ENCODE measurements at places on chromosomes 4 and X. TPM values are rescaled to one million over a fixed set of nuclear protein-coding genes. Genes with fewer than 3 reads are reported as not detected.

The MAGEB1 gene
- total RNA-seq = not detected

The ASB12 gene
- total RNA-seq = 4.1 TPM

The SPP1 gene
- 20.9 TPM for total RNA-seq

The CXCL8 gene
- 1.2 TPM for total RNA-seq

The DSPP gene
- not detected for total RNA-seq

The NR3C2 gene
- 17.3 TPM for total RNA-seq

The LRIT3 gene
- total RNA-seq = not detected

The IL1RAPL1 gene
- total RNA-seq = 0.73 TPM

The ERAS gene
- not detected for total RNA-seq

GRCh38 chr4:98887145-98887544, 41.8 kb downstream of the EIF4E start:
- DNase-seq = no peak

DNA sequence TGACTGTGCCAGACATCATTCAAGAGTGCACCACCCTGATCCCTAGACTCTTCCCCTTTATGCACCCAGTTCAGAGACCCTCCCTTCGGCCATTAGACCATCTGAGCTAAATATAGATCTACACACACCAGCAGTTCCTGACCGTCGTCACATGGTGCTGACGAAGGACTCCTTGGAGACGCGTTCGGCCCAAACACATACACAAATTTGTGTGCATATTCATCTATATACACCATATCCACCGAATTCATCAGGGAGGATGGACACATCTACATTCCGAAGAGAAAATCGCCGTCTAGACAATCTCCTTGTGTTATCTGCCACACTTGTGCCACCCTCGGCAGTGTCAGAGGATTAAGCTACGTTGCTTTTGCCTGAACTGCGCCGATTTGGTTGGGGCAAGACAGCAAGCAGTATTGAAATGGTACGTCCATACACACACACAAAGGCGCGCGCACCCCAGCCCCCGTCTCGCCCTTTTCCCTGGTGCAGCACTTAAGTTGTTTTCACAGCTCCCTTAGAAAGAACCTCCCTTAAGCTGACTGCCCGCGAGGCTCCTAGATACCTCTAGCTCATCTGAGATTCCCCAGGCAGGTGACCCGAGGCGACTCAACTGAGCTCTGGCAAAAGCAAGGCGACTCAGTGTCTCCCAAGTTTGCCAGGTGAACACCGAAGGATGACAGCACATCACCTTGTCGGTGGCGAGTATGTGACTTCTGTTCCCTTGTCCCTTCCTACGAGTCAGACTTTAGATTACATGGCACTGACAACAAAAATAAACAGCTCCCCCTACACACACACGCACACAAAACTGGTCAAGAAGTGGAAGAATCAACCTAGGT, 1.0 kb downstream of the RASGEF1B start:
- DNase-seq = no peak

- DNase-seq = no peak
Measured at GRCh38 chr4:74665346-74665745, 129.0 kb downstream of the BTC start.

- DNase-seq = no peak
Measured at GRCh38 chr4:53721263-53721662, 130.0 kb upstream of the LNX1 start.

GRCh38 chr4:38666766-38667084, 2.7 kb downstream of the KLF3 start:
- no peak for DNase-seq

DNA sequence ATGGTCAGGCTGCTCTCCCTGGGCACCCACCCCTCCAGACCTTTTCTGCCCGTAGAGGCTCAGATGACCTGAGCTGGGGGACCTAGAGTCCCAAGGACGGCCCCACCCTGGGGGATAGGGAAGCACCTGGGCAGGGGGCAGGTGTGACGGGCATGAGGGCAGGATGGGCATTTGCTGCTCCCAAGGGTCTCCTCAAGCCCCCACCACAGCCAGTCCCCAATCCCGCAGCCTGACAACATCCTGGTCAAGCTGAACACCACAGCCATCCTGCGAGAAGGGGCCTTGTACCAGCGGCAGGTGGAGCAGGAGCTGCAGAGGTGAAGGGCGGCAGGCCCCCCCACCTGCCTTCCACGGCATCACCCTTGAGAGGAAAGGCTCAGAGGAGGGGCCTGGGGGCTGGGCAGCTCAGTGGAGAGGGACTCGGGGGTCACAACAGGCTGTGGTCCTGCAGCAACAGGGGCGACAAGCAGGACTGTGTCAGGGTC, 17.8 kb upstream of the RNF4 start:
- no peak for DNase-seq

DNA sequence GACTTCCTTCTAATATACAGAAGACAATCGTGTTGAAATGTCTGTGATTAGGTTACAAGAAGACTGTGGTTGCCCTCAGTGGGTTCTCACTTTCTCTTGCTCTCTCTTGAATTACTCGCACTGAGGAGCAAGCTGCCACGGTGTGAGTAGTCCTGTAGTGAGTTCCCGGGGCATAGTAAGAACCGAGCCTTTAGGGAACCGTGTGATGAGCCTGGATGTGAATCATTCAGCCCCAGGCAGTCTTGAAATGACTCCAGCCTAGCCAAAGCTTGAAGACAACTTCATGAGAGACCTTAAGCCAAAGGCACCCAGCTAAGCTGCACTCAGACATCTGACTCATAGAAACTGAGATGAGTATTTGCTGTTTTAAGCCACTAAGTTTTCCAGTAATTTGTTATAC, 292.7 kb downstream of the SPOCK3 start:
- DNase-seq = no peak

DNA sequence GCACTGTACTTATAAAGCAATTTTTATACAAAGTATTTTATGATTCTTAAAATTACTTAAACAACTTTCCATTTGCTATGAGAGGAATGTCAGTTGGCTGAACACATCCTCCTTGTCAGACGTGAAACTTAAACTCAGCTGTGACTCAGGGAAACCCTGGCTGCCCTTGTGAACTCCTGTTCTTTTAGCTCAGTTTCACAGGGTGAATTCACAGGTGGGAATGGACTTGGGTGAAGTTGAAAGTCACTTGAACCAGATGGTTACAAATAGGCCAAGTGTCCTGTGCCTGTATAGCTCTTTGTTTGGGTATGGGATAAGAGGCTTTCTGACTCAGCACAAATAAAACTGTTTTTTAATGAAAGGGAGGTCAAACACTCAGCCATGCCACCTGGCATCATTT, 67.4 kb upstream of the FAM47B start:
- DNase-seq = no peak

DNA sequence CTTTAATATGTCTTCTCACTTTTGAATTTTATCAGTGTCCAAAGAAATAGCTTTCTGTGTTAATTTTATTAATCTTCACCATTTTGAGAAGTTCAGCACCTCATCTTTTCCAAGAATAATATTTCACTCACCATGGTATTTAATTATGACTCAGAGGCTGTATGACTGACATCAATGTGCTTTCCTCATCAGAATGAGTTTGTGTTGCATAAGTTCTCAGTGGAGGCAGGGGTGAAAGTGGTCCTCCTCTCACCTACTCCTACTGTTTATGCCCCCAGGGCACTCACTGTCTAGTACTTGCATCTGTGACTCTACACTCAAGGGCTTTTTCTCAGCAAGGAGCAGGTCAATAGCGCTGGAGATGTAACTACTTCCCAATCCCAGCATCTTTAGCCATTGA, 905.3 kb upstream of the INTU start:
- DNase-seq = no peak

- DNase-seq = no peak
Measured at GRCh38 chr4:72899214-72899613, 170.3 kb downstream of the COX18 start.

GRCh38 chrX:356385-357034, 30.2 kb downstream of the PPP2R3B start:
- no peak for DNase-seq

DNA sequence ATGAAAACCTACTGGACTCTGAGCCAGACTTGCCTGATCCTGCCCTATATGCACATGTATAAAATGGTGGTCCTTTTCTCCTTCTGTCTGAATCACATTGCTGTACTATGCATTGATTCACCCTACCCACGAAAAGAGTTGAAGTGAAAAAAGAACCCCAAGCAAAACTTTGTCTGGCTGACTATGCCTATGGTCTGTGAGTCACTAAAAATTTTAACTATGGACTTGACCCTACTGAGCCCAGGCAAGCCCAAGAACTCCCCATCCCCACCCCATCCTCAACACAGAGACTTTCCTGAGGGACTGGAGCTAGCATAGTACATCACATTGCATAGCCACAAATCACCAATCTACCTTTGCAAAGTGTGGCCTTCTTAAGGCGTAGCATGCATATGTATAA, 116.6 kb upstream of the TENM3 start:
- no peak for DNase-seq

DNA sequence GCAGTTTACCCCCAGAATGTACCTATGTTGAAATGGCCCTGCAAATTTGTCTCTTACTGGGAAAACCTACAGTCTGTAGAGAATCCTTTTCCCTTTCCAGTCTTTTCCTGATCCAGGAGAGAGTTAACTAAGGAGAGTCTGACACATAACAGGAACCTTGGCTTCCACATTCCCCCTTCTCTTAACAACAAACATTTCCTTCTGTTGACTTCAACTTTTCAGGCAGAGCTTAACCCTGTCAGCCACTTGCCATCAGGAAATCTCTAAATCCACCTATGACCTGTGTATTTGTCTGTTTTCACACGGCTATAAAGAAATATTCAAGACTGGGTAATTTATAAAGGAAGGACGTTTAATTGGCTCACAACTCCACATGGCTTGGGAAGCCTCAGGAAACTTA, 45.6 kb upstream of the GPR78 start:
- DNase-seq = no peak

- no peak for DNase-seq
Measured at GRCh38 chr4:74893171-74893570, 39.7 kb upstream of the PARM1 start.

DNA sequence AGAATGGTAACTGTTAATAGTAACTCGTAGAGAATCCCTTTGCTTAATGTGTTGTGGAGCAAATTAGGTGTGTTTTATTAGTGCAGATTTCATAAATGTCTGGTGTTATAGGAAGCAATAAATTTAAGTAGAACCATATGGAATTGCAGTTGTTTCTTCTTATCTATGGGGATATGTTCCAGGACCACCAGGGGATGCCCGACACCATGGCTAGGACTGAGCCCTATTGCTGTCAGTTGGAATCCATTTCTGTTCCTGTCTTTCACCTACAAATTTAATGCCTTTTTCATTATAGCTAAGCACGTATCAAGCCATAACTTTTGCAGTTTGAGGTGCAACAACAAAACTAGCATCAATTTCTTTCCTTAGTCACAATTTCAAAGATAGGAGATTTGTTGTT, 72.5 kb downstream of the DDIT4L start:
- no peak for DNase-seq

DNA sequence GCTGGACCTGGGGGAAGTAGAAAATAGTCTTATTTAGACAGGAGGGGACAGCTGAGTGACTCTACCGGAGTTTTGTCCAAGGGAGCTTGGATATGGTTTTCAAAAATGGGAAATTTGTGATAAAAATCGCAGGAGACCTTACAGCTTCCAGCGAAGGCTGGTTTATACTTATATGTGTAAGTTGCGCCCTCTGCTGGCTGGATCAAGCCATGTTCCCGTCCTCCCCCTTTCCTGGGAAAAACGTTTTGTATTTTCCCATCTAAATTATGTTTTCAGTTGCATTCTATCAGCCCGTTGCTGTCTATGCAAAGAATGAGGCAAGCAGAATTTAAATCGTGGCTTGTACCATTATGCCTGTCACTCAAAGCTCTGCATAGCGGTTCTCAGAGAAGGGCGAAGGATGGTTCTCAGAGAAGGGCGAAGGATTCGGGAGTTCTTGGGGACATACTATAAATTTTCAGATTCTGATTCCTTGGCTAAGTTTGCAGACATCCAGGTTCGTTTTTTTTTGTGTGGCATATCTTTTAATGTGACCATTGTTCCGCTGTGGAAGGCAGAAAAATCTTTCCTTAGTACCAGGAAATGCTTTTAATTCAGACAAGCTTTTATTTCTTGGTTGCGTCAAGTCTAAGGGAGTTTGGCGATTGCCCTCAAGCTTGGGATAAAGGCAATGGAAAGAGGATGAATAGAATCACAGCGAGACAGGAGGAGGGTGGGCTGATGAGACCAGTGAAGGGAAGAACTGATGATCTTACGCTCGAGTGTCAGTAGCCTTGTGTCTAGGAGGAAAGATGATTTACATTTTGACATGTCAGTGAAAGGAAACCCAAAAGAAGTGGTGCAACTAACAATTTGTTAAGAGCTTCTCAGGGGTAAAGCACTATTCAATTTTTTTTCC, 128.5 kb upstream of the ARX start:
- DNase-seq = no peak

- no peak for DNase-seq
Measured at GRCh38 chr4:177596035-177596434, 153.8 kb upstream of the AGA start.

- no peak for DNase-seq
Measured at GRCh38 chr4:26809811-26810210, 50.8 kb upstream of the STIM2 start.

DNA sequence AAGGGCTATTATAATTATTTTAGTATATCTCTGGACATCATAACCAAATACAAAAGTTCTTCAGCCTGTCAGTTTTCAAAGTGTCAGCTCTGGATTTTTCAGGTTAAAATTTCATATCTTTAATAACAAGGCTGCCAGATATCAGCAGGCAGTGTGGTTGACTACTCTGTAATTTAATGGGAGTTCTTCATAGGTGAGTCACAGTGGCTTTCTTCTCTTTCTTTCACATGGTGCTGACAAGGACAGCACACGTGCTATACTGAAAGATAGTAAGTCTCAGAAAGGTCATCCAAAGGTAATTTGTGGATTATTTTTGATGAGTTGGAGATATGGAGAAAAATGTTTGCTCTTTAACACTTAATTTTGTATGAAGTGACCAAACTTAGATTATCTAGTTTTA, 43.2 kb downstream of the GALNT7 start:
- no peak for DNase-seq

- DNase-seq = no peak
Measured at GRCh38 chr4:156677131-156677531, 294.5 kb downstream of the PDGFC start.

GRCh38 chrX:19373351-19373891, 29.7 kb downstream of the PDHA1 start:
- no peak for DNase-seq

DNA sequence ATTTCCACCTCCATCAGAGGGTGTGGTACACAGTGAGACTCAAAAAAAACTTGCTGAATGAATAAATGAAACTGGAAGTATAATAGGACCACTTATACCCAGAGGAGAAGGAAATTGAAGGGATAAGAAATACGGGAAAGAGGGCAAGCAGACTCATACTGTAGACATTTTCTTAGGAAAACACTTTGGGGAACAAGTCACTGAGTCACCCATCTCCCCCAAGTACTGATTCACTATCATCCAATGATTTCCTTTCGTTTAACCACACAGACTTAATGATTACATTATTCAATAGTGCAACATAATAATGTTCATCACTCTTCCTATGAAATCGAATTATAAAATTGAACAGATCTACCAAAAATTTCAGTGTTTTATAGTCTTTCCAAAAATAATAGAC, 97.1 kb downstream of the LDB2 start:
- no peak for DNase-seq

DNA sequence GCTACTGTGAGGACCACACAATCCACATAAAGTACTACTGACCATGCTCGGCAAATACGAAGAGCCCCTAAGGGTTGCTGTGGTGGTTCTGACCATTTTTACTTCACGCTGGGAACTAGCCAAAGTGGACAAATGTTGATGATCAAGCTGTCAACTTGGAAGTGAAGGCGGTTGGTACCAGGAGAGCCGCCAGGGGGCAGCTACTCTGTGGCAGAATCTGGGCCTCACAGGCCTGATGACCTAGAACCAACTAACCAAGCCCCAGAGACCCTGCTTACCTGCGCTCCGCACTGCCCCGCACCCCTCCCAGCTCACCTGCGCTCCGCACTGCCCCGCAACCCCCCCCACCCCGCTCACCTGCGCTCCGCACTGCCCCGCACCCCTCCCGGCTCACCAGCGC, 5.6 kb downstream of the GAK start:
- no peak for DNase-seq

Measured in cardiac septum (tissue), 1 donor.